Tibial nerve (tissue), 4 donors: ENCODE measurements at places on chromosomes 13 and 19. TPM values are rescaled to one million over a fixed set of nuclear protein-coding genes. Genes with fewer than 3 reads are reported as not detected.

The DLL3 gene
- total RNA-seq: not detected

- no peak for DNase-seq
These were observed 16.4 kb upstream of the TMEM255B start for GRCh38 chr13:113742445-113743120.

- no peak for DNase-seq
These were observed at the start of gene LPAR2 for GRCh38 chr19:19627621-19628500. LPAR2 (minus strand) TSS chr19:19628220; CDS start chr19:19627275, 945 bp downstream.

DNA sequence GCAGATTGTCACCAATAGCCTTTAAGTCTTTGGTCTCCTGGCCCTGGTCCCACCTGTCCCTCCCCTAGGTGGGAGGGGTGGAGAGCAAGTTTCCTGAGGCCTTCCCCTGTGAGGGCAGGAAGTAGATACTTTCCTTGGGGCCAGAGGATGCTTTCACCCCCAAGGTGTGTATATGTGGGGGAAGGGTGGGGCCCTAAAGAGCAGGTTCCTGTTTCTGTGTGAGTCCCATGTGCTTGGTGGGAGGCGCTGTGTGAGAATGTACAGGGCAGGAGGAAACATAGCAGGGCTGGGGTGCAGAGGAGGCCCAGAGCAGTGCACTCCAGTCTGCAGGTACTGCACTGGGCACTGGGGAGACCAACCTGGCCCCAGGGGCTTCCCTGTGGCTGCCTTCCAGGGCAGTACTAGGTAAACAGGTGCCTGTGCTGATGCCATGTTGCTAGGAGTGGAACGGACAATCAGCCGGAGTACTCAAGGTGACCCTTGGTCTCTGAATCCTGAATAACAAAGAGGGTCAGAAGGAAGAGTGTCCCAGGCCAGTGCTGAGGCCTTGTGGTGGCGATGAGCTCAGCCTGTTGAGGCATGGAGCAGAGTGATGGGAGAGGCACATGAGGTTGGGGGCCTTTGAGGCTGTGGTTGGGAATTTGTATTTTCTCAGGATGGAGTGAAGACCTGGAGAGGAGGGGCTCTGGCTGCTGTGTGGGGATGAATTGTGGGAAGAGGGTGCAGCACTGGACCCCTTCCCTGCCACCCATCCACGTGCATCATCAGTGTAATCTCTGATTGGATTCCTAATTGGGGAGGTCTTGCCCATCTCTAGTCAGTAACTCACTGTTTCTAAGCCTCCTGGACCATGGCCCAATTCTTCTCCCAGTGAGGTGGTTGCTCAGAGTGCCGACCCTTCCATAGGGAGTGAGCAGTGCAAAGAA lies 5.1 kb downstream of the EGLN2 start:
- no peak for DNase-seq
